ENCODE measurements at places on chromosomes 7 and 10. TPM values are rescaled to one million over a fixed set of nuclear protein-coding genes. Genes with fewer than 3 reads are reported as not detected.
A peak's percentile ranks its signal among the peaks of the same experiment; 100 is the strongest.

- no peaks in the 10 kb centered on the region for H3K27me3 ChIP-seq
- peak overlapping the region; percentile 84 for H3K27ac ChIP-seq
- DNase-seq = no peak
- H3K4me3 ChIP-seq = no peak overlapping the region
- no peaks in the 10 kb centered on the region for H3K4me1 ChIP-seq
These were observed 3.5 kb upstream of the FRAT2 start for GRCh38 chr10:97338041-97338440.

DNA sequence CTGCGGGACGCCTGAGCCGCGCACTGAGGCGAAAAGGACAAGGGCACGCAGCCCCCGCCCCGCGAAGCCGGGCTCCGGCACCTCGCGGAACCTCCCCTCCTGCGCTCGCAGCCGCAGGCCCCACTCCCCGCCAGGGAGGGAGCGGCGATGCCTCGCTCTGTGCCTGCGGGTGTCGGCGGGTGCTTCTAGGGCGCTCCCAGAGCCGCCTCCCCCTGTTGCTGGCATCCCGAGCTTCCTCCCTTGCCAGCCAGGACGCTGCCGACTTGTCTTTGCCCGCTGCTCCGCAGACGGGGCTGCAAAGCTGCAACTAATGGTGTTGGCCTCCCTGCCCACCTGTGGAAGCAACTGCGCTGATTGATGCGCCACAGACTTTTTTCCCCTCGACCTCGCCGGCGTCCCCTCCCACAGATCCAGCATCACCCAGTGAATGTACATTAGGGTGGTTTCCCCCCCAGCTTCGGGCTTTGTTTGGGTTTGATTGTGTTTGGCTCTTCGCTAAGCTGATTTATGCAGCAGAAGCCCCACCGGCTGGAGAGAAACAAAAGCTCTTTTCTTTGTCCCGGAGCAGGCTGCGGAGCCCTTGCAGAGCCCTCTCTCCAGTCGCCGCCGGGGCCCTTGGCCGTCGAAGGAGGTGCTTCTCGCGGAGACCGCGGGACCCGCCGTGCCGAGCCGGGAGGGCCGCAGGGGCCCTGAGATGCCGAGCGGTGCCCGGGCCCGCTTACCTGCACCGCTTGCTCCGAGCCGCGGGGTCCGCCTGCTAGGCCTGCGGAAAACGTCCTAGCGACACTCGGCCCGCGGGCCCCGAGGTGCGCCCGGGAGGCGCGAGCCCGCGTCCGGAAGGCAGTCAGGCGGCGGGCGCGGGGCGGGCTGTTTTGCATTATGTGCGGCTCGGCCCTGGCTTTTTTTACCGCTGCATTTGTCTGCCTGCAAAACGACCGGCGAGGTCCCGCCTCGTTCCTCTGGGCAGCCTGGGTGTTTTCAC, 519 bp downstream of the ITGB8 start:
- peak overlapping the region; percentile 98 for H3K27ac ChIP-seq
- H3K36me3 ChIP-seq = no peaks in the 10 kb centered on the region
- H3K27me3 ChIP-seq = no peaks in the 10 kb centered on the region
- DNase-seq = peak; percentile 75
- peak overlapping the region; percentile 64 for H3K4me3 ChIP-seq

DNA sequence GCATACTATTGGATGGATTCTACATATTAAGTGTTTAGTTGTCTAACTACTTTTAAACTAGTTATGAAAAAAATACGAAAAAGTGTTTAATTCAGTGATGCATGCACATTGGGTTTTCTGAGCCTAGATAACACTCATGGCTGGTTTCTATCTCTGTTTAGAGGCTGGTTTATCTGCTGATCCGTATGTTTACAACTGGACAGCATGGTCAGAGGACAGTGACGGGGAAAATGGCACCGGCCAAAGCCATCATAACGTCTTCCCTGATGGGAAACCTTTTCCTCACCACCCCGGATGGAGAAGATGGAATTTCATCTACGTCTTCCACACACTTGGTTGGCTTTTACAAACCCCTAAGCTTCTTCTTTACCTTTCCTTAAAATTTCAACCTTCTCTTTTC, 10.2 kb downstream of the GPNMB start:
- H3K36me3 ChIP-seq = peaks cover 5% of the 10 kb centered on the region
- no peak for DNase-seq
- H3K27me3 ChIP-seq = no peaks in the 10 kb centered on the region
- H3K4me1 ChIP-seq = no peaks in the 10 kb centered on the region
- H3K27ac ChIP-seq = no peak overlapping the region

GRCh38 chr10:89523274-89523673, 12.1 kb downstream of the SLC16A12 start:
- no peak overlapping the region for H3K27ac ChIP-seq
- no peak for DNase-seq
- no peaks in the 10 kb centered on the region for H3K27me3 ChIP-seq

DNA sequence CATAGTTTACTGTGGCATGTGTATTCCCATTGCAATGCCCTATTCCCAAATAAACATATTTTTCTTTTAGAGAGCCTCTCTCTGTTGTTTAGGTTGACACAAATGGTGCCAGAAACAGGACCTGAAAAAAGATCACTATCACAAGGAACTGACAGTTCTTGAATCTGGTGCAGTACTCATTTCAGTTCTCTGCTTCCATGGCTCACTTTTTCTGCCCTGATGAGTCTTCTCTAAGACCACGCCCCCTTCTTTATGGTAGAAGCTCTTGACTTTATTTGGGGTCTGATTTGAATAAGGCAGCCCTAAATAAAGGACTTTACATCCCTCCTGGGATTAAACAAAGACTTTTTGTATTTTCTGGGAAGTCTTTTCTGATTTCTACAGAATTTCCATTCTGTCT, 3.5 kb upstream of the CCDC126 start:
- H3K27me3 ChIP-seq = no peaks in the 10 kb centered on the region
- H3K4me1 ChIP-seq = peaks cover under 1% of the 10 kb centered on the region
- DNase-seq = no peak
- no peak overlapping the region for H3K27ac ChIP-seq

DNA sequence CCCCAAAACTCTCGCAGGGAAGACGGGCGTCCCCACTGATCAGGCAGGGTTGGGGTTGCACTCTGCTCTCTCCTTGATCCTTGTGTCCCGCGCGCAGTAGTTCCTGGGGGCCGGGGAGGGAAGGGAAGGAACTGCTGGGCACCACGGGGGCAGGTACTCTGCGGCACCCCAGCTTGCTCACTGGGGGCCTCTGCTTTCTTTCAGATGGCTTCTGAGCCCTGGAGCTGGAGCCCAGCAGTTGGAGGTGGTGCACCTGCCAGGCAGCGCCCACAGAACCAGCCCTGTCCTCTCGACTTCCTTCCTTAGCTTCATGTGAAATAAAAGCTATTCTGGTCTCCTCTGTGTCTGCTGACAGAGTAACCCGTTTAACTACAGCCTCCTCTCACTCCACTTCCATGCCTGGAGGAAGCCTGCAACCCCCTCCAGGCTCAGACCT, 12.2 kb downstream of the PLAC9 start:
- peaks cover 11% of the 10 kb centered on the region for H3K4me1 ChIP-seq
- DNase-seq = no peak
- H3K36me3 ChIP-seq = no peaks in the 10 kb centered on the region
- H3K4me3 ChIP-seq = no peak overlapping the region
- no peaks in the 10 kb centered on the region for H3K27me3 ChIP-seq

DNA sequence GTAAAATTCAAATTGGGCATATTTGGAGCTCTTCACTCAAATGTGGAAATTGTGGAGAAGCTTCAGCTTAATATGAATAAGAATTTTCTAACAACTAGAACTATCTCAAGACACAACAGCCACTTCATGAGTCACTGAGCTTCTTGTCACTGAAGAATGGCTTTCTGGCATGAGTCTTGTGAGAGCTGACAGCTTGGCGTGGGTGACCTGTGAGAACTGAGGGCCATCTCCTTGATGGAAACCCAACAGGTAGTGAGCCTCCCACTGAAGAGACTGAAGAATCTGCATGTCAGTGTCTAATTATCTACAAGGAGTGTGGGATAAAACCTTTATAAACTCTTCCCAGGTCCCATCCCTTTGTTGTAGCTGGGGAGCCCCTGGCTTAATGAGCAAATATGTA, 66.0 kb downstream of the CLEC2L start:
- no peak for DNase-seq
- no peaks in the 10 kb centered on the region for H3K4me1 ChIP-seq

DNA sequence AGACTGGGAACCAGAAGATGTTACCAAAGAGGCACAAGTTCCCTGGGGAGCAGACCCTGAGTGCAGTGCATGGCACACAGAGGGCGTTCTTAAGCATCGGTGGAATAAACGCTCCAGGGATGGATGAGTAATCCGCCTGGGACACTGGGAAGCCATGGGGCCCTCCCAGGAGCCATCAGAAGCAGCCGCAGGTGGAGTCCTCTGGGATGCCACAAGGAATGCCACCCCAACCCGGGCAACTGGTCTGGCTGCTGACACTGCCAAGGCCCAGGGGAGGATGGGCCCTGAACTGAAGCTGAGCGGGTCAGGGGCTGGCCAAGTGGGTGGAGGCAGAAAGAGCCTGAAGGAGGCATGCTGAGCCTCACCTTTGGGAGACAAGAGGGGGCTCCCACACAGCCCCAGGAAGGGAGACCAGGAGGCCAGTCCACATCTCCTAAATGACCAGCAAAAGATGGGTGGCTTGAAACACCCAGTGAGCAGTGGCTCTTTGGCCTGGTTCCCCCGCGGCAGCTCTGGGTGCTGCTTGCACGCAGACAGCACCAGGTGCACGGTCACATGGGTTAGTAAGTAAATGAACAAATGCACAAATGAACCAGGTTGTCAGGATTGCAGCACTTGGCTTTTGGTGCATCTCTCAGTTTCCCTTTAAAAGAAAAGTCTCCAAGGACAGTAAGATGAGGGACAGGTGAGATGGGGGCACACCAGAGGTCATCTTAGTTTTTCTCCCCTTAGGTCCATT, 141.3 kb upstream of the ZMIZ1 start:
- peak; percentile 93 for DNase-seq
- no peak overlapping the region for H3K4me3 ChIP-seq
- H3K36me3 ChIP-seq = no peaks in the 10 kb centered on the region
- H3K27ac ChIP-seq = peak overlapping the region; percentile 77

Gene ZNF107
- total RNA-seq = 72.7 TPM

DNA sequence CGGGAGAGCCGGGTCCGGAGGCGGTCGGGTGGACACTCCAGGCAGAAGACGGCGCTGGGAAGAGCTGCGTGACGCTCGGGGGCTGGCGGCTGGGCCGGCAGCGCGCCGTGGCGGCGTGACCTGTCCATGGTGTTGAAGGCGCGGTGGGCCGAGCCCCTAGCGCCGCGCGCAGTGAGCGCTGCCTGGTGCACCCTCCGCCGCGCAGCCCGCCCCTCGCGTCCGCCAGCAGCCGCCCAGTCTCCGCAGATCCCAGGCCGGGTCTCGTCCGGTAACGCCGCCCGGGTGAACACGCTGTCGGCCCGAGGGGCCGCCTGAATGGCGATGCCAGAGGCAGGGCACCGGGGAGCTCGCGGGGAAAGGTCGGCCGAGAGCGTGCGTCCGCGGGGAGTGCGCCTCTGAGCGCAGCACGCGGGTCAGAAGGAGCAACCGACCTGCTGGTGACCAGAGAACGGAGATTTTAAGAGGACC, 657 bp upstream of the TMEM178B start:
- peak overlapping the region; percentile 74 for H3K4me3 ChIP-seq
- no peaks in the 10 kb centered on the region for H3K4me1 ChIP-seq
- H3K27ac ChIP-seq = no peak overlapping the region
- no peaks in the 10 kb centered on the region for H3K36me3 ChIP-seq
- H3K27me3 ChIP-seq = peaks cover 14% of the 10 kb centered on the region

Gene VAX1
- total RNA-seq = not detected

DNA sequence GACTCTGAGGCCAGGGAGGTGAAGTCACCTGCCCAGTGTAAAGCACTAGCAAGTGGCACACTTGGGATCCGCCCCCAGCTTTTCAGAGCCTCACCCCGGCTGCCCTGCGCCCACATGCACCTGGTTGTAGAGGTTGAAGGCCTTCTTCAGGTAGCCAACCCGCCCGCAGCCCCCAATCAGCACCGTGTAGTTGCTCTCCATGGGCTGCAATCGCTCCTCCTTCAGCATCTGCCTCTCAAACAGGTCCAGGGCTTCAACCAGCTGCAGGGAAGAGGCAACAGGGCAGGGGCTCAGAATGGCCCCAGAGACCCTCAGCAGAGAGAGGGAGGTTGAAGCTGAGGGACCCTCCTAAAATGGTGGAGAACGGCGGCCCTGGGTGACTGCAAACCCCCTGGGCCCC, 5.4 kb downstream of the PTCD1 start:
- no peak overlapping the region for H3K4me3 ChIP-seq
- H3K4me1 ChIP-seq = no peaks in the 10 kb centered on the region
- peaks cover 9% of the 10 kb centered on the region for H3K36me3 ChIP-seq
- no peak overlapping the region for H3K27ac ChIP-seq
- no peaks in the 10 kb centered on the region for H3K27me3 ChIP-seq

Gene ATOH7
- not detected for total RNA-seq

GRCh38 chr7:5586279-5586962, 162.8 kb upstream of the TNRC18 start:
- no peak overlapping the region for H3K27ac ChIP-seq
- H3K4me1 ChIP-seq = no peaks in the 10 kb centered on the region
- no peaks in the 10 kb centered on the region for H3K36me3 ChIP-seq
- no peak for DNase-seq
- no peaks in the 10 kb centered on the region for H3K27me3 ChIP-seq

DNA sequence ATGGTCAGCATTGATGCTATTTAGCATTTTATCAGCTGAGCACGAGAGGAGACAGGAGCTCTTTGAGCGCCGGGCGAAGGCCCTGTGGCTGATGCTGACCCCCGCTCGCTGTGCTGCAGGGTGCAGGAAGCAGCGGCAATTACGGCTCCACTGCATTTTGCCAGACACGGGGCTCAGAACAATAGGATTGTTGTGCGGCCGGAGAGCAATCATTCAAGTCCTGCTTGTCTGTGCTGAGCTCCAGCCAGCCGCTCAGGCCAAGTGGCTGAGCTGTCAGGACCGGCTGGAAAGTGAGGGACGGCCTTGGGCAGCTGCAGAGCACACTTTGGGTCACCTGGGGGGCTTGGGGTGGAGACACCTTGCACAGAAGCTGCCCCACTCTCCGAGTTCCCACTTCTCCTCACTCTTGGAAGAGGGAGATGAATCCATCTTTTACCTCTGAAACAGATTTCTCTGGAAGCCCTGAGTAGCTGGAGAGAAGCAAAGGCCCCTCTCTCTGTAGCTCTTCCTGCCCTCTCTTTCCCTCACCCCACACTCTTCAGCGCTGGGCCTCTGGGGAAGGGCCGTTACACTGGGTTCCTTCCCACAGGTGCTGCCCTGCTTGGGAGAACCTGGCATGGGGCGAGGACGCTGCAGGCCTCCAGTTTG, 17.3 kb upstream of the ADARB2 start:
- no peaks in the 10 kb centered on the region for H3K4me1 ChIP-seq
- H3K27ac ChIP-seq = peak overlapping the region; percentile 55
- DNase-seq = no peak
- peaks cover 9% of the 10 kb centered on the region for H3K27me3 ChIP-seq

GRCh38 chr10:43324876-43325275, 46.6 kb upstream of the FXYD4 start:
- no peaks in the 10 kb centered on the region for H3K4me1 ChIP-seq
- no peaks in the 10 kb centered on the region for H3K27me3 ChIP-seq
- no peaks in the 10 kb centered on the region for H3K36me3 ChIP-seq

GRCh38 chr10:85621562-85621961, 745.0 kb downstream of the GRID1 start:
- H3K4me1 ChIP-seq = no peaks in the 10 kb centered on the region
- no peak overlapping the region for H3K4me3 ChIP-seq
- no peaks in the 10 kb centered on the region for H3K36me3 ChIP-seq
- no peak overlapping the region for H3K27ac ChIP-seq

All from breast epithelium (tissue), 4 donors.